H54 (cell line): ENCODE measurements at places on chromosomes 4 and X.

DNA sequence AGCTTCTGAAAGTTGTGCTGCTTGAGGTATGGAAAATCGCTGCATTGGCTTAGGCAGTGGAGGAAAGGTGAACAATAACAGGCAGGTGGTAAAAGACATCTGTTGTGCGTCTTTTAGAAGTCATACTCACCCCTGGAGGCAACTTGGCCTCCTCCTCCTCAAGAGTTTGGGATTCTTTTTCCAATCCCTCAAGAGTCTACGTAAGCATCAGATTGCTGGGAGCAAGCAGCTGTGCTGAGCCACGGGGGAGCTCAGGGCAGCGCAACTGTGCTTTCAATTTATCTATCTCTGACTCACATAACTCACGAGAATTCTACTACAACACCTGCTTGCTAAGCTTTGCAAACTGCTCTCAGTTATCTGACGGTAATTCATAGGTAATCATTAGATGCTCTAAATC, 6.4 kb upstream of the RBMX2 start:
- DNase-seq, result no peak

DNA sequence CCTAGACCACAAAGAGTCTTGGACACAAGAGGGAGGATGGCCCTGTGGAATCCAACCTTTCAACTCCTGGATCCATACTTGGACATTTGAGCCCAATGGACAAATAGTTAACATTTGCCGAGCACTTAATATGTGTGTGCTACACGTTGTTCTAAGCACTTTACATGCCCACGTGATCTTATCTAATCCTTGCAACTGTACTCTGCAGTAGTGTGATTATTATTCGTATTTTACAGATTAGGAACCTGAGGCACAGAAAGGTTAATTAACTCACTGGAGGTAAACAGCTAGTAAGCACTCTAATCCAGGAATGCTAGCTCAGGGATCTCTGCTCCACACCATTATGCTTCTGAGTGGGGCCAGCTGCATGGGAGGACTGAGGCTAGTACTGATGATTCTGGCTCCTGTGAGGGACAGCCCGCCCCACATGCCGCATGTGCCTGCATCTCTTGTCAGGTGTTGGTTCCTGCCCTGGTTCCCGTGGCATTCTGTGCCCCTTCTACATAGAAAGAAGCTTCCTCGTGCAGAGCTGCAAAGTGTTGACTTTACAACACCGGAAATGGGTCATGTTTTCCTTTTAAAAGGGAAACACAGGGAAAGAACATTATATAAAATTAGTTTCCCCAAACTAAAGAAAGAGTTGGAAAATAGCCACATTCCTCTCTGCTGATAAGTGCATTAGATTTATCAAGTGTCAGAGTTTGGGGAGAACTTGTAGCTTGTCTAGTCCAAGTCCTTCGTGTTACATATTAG, 34.8 kb downstream of the PLAC1 start:
- no peak for DNase-seq

- no peak for DNase-seq
Measured at GRCh38 chr4:186029571-186030398, 39.2 kb upstream of the TLR3 start.

- no peak for DNase-seq
Measured at GRCh38 chr4:156186111-156186510, 232.4 kb upstream of the CTSO start.
